Suppressor macrophage (primary cell): ENCODE measurements at places on chromosomes 4 and X.

DNA sequence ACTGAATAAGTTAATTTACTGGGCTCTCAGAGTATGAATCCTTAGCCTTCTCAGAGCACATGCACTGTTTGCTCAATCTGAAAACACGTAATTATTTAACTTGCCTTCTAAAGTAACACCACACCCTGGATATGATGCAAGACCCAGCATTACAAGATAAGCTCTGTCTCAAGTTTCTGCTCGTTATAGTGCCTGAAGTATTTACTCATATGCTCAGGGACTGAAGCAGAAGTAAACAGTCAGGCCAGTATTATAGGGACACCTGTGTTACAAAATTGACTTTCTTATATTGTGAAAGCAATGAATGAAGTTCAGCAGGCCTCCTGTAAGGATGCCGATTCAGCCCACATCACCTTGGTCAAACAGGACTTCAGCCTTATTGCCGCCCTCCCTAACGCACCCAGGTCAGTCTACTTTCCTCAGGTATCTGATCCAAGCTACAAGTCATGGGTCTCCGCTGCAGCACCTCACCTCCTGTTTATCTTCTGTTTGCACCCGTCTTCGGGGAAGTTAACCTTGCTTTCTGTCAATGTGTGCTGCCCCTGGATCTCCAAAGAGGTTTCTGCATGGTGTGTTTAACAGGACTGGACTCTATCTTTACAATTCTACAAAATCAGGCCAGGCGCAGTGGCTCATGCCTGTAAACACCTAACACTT, 42.8 kb upstream of the KLF3 start:
- peak; percentile 87 for DNase-seq

- DNase-seq, result no peak
Measured at GRCh38 chr4:35975617-35976355, 268.5 kb downstream of the ARAP2 start.

DNA sequence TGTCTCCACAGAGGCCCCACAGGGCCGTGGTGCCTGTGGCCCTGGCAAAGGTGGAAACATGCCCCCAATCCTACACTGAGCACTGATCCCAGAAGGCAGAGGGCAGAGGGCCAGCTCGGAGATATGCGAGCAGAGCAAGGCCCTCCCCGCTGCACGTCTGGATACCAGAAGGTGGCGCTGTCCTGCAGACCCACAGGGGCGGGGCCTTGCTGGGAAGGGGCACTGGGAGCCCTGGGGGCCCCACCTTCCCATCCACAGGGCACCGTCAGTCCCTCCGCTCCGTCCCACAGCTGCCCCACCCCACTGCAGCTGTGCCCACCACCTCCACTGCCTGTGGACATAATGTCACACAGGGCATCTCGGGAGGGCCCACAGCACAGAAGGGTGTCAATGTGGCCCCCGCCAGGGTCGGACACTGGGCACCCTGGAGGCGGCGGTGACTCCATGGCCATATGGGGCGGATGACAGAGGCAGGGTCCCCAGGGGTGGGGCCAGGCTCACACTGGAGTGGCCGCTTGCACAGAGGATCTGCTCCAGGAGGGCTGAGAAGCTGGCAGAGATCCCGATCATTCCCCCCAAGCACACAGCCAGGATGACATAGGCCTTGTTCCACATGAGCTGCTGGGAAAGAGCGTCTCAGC, 4.8 kb downstream of the SLC49A3 start:
- peak; percentile 83 for DNase-seq

DNA sequence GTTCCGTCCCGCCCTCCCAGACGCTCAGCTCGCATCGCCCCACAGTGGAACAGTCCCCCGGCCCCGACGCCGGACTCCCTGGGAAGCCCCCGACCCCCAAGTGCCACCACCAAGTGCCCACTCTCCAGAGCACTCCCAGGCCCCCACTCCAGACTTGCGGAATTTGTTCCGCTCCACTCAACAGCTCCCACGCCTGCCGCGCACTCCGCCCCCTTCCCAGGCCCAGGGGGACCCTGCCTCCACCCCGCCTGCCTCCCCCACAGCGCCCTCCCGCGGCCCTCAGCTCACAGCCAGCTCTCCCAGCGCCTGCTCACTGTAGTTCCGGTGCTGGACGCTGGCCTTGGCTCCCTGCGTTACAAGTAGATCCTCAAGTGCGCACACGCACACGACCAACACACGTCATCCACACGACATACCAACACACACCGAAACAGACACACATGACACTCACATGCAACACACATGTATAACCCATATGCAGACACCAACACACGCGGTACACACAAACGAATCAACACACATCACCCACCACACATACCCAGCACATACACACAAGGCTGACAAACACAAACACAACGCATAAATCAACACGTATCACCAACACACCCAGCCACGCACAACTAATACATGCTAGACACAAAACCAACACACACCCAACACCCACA, 8.0 kb downstream of the MSX1 start:
- DNase-seq, result no peak

GRCh38 chr4:6031846-6032245, 13.6 kb upstream of the C4orf50 start:
- peak; percentile 10 for DNase-seq

DNA sequence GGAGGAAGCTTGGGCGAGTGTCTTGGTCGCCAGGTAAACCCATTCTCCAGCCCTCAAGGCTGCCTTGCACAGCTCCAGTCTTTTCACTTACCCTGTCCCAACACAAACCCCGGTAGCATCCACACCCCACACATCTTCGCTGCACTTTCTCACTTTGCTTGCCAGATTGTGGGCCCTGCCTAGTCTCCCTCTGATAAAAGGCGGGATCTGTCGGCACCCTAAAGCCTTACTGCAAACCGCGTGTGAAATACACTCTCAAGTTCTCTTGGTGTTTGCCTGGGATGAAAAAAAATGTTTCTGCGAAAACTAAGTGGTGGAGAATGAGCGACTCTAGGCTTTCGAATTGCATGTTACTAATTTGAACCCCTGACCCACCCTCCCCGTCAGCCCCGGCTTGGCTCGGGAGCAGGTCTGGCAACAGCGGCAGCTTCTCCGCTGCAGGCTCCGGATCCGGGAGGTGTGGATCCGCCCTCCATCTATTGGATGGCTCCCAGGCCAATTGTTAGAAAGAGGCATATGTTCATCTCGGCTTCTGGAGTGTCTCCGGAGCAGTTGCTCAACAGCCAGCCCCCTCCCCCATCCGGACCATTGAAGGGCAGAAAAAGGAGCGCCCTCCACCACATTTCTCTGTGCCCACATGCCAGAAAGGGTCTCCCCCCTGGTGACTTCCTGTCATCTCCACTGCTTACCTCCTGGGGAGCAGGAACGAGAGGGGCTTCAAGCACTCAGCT, 3.0 kb upstream of the CITED1 start:
- peak; percentile 13 for DNase-seq
